ENCODE measurements at places on chromosomes 12 and 14.

- no peak for DNase-seq
These were observed 99.9 kb downstream of the CEP83 start for GRCh38 chr12:94359761-94360160.

DNA sequence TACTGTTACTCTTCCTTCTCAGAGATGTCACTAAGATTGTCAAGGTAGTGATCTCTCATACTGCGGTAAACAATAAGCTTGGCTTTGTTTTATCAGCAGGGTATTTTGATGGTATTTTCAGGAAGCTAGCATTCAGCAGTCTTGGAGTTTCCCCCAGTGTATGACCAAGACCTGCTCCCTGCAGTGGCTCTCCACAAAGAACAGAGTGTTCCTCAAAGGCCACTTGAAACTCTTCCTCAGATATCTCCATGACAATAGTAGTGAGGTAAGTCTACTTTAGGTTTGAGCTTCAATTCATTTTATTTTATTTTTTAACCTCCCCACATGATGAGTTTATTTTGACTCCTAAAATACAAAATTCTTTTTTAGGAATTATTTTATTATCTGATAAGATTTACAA is 74.0 kb upstream of the G2E3 start:
- DNase-seq, result no peak

GRCh38 chr12:107385509-107385908 is 292.2 kb upstream of the CRY1 start:
- no peak for DNase-seq

- no peak for DNase-seq
These were observed 59.5 kb downstream of the ITPR2 start for GRCh38 chr12:26773313-26774104.

GRCh38 chr14:63046339-63047268 is 1.3 kb upstream of the KCNH5 start:
- DNase-seq, result no peak

DNA sequence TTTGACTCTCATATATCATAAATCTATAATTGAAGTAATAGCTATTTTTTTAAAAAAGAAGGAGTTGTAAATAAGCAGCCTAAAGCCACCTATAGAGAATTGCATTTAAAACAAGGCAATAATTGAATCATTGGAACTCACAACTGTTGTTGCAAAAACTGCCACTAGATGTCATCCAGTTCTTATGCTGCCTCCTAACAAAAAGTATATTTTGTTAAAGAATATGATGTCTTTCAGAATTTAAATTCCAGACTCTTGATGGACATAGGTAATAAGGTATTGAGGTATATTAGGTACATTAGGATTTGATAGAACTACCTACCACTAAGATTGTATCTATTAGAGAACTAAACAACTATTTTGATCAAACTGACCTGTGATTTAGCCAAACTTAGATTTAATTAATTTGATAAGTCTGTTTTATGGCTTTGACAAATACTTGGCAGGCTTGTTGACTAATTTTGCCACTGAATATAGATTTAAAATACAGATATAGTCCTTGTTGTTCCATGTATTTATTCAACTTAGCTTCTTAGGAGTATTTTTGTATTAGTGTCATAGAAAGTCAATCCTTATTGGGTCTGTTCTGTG is 401.4 kb downstream of the RPL10L start:
- DNase-seq, result no peak

- no peak for DNase-seq
These were observed 8.6 kb upstream of the NID2 start for GRCh38 chr14:52077256-52077979.

DNA sequence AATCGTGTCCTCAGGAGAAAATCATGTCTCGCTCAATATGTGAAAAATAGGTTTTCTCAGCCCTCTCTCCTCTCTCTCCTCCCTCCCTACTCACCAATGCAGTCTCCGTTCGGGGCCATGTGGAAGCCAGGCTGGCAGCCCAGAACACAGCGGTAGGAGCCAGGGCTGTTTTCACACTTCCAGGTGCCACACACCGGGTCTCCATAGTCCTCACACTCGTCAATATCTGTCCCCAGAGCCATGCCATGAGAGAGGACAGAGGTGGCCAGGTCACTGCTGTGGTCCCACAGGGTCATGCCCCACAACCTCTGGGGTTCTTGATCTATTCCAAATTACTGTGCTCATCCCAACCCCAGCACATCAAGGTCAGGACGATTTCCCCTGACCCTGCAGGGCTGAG is 13.5 kb downstream of the ISCA2 start:
- no peak for DNase-seq

GRCh38 chr14:99564256-99564925 is 39.6 kb downstream of the CCDC85C start:
- DNase-seq, result no peak

DNA sequence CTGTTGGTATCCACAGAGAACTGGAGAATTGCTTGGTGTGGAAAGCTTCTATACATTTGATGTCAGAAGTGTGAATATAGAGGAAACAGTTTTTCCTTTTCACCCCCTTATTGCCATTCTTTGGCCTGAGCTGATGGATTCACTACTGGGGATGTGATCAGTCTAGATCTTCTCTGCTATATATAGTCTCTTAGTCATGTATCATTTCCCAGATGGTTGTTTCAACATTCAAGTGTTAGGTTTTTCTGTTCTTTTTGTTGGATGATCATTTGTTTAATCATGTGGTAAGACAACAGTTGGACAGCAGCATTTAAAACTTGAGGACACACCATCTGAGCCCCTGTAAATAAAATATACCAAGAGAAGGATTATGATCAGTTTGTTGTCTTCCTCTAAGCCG is 29.6 kb downstream of the TMX1 start:
- DNase-seq, result no peak

DNA sequence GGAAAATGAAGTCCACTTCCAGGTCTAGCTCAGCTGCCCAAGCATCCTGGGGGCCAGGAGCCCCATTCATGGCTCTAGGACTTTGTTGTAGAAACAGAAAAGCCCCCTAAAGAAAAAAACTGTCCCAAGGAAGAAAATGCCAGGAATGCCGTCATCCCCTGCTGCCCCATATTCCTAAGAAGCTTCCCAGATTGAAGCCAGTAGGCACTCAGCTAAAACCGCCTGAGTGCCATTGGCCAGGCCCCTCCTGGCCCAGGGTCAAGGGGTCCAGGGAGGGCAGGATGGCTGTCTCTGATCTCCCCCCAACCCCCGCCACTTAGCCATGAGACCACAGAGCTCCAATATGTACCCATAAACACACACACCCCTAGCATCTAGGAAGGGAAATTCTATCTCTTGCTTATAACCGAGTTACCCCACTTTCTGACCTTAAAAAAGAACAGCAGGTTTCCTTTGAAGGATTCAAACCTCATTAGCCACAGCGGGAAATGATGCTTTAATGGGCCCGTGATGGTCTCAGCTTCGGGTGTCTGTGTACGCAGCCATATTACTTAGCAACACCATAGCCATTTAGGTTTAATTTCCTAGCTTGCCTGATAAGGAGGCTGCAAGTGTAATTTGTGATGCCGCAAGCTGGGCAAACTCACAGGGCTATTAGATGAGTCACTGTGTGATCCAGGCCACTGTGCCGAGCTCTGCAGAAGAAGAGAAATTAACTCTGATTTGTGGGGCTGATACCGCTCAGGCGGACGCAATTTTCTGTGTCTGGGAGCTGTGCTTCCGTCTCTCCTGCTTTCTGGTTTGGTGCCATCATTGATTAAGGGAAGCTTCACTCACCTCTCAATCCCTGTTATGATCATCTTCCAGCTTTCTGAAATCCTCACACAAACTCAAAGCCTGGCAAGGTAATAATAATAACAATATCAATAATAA is 84.2 kb downstream of the GCH1 start:
- DNase-seq, result no peak

DNA sequence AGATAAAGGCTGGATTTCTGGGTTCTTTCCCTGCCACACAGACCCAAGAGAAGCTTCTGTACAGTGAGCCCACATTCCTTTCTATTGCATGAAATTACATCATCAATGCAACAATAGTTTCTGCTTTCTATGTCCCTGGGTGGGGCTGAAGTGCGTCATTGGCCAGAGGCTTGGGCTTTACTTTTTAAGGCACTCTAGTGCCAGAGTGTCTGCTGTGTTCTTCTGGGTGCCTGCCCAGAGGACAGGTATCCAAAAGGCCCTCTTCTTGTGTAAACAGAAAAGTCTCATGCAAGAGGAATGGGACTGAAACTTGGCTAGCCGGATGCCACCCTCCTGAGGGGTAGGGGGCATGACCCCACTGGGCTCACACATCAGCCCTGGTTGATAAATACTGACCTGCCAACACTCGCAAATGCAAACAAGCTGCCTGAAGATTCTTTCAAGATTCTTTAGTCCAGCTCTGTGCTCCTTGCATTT is 5.9 kb downstream of the KRT86 start:
- no peak for DNase-seq

GRCh38 chr12:87967871-87968270 is 61.3 kb downstream of the C12orf50 start:
- no peak for DNase-seq

GRCh38 chr12:65022421-65022820 is 98.7 kb downstream of the WIF1 start:
- DNase-seq, result no peak

Measured in activated CD8-positive, alpha-beta memory T cell treated with anti-CD3 and anti-CD28 coated beads for 1 hour (primary cell).